Gastroesophageal sphincter (tissue), 4 donors: ENCODE measurements at places on chromosomes 6 and 20.

DNA sequence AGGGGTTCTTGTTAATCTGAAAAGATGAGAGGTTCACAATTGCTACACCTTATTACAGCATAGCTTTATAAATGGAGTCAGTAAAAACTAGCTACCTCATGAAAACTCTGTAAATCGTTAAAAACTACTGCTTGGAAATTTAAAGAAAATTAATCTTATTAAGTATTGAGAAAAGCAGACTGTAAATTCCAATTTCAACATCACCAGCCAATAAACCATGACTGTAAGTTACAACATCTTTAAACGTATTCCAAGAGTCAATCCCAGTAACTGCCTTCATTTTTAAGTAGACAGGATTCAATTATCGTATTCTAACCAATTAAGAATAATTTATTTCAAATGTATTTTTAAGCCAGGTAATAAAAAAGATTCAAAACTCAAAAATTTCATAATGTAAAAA lies 70.3 kb downstream of the ATG5 start:
- no peak for ATAC-seq

GRCh38 chr20:33415948-33416347 lies 14.6 kb upstream of the CDK5RAP1 start:
- no peak for ATAC-seq

DNA sequence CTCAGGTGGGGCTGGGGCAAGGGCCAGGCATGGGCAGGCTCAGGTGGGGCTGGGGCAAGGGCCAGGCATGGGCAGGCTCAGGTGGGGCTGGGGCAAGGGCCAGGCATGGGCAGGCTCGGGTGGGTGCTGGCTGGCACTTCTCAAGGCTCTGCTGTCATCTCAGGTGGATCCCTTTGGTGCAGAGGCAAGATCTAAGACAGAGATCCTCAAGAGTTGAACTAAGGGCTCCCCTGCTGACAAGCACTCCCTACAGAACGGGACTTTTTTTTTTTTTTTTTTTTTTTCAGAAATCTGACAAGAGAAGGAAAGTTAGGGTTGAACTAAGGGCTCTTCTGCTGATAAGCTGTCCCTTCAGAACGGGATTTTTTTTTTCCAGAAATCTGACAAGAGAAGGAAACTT lies 24.9 kb downstream of the MMP24OS start:
- no peak for ATAC-seq

DNA sequence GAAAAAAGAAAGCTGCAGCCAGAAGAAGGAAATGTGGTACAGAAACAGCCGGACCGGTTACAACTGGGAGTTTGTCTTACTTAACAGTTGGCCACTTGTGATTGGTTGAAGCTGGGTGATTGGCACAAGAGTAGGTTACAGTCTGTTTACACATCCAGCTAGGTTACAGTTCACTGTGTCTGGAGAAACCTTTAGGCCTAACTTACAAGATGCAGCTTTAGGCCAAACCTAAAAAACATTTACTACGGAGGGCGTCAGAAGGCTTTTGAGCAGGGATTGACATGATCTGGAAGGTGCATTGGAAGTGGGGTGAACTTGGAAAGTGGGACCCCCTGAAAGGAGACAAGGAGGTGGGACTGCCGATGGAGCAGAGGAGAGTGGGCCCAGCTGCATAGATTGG lies 122.3 kb downstream of the BANF2 start:
- ATAC-seq = peak; percentile 70

DNA sequence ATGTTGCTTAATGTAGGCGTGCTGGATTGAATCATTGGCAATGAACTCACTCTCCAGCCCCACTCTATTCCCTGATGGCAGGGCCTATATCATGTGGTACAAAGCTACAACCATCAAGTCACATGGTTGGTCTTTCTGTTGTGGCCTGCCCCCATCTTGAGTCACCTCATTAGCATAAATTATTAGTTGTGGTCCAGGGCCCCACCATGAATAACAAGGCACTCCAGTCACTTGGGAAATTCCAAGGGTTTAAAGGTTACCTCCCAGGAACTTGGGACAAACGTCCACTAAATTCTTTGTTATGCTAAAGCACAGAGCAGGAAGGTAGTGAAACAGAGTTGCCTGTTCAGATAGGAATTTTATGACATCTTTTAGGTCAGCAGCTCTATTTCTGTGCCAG lies 193.7 kb downstream of the SLC35F1 start:
- no peak for ATAC-seq
